ENCODE measurements at places on chromosomes 4 and X.

GRCh38 chr4:121208244-121209007 lies 44.3 kb upstream of the TNIP3 start:
- no peak for DNase-seq

GRCh38 chrX:32289356-32289755 lies 922.0 kb downstream of the DMD start:
- no peak for DNase-seq

DNA sequence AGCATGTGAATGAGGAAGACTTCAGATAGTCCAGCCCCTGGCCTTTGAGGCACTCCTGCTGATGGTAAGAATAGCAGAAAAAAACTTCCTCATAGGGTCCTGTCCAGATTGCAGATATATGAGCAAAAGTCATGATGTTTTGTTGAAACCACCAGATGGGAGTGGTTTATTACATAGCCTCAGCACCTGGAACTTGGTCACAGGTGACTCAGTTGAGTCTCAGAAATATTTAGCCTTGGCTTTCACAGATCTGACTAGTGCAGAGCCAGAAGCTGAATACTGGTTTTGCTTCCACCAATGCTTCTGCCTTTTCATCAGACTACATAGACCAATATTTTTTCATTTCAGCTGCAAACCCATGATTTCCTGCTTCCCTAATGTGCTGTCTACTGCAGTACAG lies 994.9 kb upstream of the SLIT2 start:
- DNase-seq: no peak

GRCh38 chr4:122548886-122549630 lies 71.8 kb downstream of the IL21 start:
- no peak for DNase-seq

GRCh38 chrX:18026166-18026565 lies 165.1 kb upstream of the RAI2 start:
- DNase-seq: no peak

GRCh38 chr4:159191989-159192388 lies 89.1 kb downstream of the RAPGEF2 start:
- DNase-seq: peak; percentile 79

GRCh38 chrX:25125483-25125882 lies 109.7 kb upstream of the ARX start:
- DNase-seq: no peak

- DNase-seq: peak; percentile 60
Observed at GRCh38 chr4:180560896-180561295, 1682.3 kb upstream of the TENM3 start.

DNA sequence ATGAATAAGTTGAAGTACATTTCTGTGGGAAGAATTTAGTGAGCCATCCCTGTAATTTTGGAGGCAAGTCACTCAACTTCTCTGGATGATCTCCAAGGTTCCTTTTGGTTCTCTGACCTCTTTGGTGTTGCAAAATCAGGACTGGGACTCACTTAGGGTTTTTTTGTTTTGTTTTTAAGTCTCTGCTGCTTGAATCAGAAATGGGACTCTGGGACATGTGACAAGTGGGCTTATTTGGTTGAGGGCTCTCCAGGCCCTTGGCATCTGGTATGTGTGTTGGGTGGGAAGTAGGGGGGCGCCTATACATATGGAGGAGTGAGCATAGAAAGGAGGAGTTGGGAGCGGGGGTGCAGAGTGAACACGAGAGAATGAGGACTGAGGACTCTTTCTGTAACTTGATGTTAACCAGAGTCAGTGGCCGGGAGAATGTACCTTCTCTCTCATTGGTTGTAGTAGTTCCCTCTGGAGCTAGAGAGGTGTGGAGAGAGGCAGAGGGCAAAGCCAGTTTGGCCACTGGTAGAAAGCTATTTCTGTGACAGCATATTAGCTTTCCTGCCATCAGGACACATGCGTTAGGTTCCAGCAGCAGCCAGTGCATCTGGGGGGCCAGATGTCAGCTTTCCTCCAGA lies 1.9 kb downstream of the ARHGAP10 start:
- DNase-seq: peak; percentile 64

DNA sequence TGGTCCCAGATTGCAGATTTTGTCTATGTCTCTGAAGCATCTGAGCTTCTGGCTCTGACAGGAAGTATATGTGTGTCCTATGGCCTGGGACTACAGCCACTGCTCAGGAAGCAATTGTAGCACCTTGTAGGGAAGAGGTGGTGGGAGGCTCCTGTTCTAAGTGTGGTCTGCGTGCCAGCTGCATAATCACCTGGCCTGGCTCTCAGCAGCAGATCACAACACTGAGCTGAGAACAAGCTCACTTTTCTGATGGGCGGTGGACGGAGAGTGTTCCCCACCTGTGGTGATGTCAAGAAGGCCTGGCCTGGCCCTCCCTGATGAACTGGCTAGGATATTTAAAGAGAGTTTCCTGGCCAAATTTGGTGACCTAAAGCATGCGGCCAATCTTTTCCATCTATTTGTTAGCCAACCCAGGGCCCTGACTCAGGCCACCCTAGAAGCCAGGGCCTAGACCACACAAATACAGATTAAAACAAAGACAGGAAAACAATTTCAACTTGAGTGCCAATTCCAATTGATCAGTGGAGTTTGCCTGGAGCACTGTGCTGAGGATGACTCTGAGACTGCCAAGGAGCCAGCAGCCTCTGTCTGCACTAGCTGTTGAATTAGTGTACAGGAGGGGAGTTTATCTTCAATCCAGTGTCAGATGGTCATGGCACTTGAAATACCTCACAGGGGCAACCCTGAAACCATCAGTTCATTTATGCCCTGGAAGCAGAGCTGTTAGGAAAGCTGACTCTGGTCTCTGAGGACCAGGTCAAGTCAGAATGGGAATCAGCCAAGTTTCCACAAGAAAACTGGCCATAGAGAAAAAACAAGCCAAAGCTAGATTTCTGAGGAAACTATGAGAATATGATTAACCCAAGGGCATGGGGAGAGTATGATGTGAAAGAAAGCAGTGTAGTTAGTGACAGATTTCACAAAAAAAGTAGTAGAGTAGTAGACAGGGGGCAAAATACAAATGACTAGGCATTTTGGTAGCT lies 47.4 kb downstream of the PRDM5 start:
- DNase-seq: no peak

- no peak for DNase-seq
Observed at GRCh38 chr4:174403177-174403543, 119.1 kb downstream of the HPGD start.

GRCh38 chr4:154960476-154960875 lies 179.4 kb downstream of the RBM46 start:
- DNase-seq: no peak

DNA sequence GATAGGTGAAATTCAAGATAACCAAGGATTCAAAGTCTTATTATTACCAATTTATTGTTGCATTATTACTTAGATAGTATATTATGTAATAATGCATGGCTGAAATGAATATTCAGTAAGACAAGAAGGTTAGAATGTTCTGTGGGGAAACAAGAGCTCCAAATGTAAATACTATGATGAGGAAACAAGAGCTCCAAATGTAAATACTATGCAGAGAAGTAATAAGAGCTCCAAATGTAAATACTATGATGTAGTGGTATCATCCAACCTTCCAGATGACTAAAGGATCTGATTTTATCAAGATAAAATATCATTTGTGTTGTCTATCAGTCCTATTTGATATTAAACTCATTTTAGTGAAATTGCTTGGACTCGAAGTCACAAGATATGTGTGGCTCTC lies 82.2 kb upstream of the PCDH18 start:
- DNase-seq: no peak

DNA sequence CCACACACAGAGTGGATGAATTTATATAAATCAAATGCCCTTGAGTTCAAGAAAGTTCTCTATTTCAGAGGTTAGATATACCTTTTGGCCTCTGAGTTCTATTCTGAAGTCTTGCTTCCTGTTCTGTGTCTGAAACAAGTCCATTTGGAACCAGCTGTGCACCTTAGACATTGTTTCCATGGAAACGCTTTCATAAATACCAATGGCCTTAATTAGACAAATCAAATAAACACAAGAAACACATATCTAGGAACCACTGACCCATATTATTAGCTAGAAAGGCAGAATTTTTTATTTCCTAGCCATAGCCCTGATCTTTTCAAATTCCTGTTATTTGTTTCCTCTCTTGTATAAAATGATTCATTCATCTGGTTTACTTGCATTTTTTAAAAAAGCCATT lies 8.4 kb upstream of the C4orf54 start:
- DNase-seq: no peak

DNA sequence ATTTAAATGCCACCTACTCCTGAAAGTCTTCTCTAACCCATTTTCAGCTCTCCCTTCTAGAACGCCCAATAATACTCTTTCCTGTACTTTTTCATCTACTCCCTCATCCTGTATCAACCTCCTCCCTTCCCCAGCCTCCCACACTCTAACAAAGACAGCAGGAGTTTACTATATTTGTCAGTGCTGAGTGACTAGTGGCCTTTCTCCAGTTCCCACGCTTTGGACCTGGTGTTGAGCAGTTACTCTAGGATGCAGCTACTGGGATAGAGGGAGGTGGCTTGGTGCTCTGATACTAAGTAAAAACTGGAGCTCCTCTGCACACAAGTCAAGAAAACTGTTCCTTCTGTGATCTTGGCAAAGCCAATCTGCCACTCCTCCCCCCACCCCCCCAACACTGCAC lies 36.1 kb upstream of the KLHL13 start:
- no peak for DNase-seq

- peak; percentile 46 for DNase-seq
Observed at GRCh38 chr4:20268028-20268427, 16.3 kb downstream of the SLIT2 start.

GRCh38 chr4:152881974-152882373 lies 54.1 kb upstream of the FHDC1 start:
- DNase-seq: no peak

GRCh38 chr4:104859601-104860237 lies 287.0 kb upstream of the TET2 start:
- no peak for DNase-seq

DNA sequence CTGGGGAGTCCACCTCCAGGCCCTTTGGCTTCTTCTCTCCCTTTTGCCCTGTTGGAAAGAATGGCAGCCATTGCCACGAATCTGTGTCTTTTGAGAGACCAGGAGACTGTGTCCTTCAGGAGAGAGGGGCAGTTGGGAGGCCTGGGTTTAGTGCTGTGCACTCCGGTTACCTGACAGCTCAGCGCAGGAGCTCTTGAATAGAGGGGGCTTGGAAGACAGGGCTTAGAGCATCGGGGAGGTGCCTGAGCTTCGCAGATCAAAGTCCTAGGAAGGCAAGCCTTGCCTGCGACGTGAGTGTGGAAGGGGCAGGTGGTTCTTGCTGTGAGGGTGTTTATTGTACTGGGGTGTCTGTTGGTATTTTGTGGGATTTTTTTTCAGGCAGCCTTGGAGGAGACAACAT lies 41.9 kb upstream of the TADA2B start:
- no peak for DNase-seq

- DNase-seq: no peak
Observed at GRCh38 chr4:189053621-189054020, 887.1 kb upstream of the FRG1 start.

DNA sequence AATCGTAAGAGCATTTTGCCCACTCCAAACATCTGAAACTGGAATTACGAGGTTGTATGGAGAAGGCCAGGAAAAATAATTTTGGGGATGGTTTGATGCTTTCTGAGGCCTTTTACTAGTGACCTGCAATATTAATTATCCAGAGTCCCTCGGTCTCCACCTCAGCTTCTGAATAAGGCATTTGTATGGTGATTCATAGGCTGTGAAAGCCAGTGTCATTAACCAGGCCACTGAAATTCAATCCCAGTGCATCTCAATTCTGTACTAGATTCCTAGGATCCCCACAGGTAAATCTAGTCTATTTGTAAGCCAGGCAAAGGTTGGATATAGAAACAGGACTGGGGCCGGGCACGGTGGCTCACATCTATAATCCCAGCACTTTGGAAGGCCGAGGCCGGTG lies 135.4 kb upstream of the RBPJ start:
- no peak for DNase-seq

DNA sequence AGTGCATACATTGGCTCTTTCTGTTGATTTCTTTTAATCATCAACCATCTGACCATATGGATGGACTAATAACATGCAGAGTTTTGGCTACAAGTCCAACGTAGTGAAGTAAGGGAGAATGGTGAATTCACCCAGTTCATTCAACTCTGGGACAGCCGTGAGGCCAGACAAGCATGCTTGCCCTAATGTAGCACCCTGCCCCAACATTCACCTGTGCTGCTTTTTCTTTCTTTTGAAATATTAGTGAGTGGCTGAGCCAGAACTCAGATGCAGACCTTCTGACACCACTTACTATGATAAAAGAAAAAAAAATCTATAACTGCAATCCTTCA lies 17.5 kb downstream of the ARSJ start:
- no peak for DNase-seq

- no peak for DNase-seq
Observed at GRCh38 chr4:93865650-93866049, 37.1 kb downstream of the ATOH1 start.

DNA sequence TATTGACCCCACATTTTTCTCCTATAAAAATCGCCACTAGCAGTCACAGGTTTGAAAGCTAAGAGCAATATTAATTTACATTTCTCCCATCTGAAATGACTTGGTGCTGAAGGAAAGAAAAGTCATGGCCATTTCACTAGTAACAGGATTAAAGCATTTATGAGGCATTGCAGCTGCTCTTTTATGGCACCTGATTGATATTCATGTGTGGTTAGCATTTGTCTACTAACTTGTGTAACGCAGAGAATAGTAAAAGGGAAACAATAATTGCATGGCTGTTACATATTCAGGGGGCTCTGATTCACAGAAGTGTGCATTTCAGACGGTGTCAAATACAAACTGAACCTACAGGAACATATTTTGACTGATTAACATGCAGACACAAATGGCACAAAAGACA lies 5.2 kb downstream of the PCDH19 start:
- DNase-seq: no peak

GRCh38 chrX:2370456-2370855 lies 130.3 kb downstream of the DHRSX start:
- peak; percentile 86 for DNase-seq

- DNase-seq: no peak
Observed at GRCh38 chrX:47184486-47184885, 9.1 kb upstream of the UBA1 start.

DNA sequence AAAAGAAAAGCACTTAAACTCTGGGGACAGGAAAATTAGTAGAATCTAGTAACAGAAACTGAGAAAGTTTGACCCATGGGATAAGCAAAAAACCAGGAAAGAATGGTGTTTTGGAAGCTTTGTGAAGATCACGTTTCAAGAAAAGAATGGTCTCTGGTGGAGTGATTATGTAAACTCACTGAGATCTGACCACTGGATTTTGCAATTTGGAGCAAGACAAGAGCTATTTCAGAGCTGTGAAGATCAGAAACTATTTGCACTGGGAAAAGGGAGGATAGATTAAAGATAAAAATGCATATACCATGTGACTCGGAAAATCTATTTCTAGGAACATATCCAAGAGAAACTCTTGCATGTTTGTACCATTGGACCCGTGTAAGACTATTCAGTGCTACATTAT lies 4.3 kb downstream of the TMPRSS11D start:
- DNase-seq: peak; percentile 3

DNA sequence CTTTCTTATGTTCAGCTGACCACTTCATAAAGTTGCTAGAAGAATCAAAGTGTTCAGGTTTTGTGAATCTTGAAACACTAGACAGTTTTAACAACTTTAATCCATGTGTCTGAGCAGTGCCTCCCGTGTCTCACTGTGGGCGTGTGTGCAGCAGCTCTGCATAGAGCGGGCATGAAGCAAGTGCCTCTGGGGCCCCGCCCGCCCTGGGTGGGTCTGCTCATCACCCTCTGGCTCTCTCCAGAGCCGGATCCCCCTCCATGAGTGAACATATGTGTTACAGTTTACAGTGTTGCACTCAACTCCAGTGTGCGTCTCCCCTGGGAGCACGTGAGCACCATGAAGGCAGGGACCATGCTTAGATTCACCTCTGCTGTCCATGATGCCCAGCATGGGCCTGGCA lies 37.6 kb upstream of the CRMP1 start:
- no peak for DNase-seq
